ENCODE measurements at places on chromosomes 4 and X.

GRCh38 chrX:136574548-136574947, 42.5 kb downstream of the VGLL1 start:
- no peak for DNase-seq

DNA sequence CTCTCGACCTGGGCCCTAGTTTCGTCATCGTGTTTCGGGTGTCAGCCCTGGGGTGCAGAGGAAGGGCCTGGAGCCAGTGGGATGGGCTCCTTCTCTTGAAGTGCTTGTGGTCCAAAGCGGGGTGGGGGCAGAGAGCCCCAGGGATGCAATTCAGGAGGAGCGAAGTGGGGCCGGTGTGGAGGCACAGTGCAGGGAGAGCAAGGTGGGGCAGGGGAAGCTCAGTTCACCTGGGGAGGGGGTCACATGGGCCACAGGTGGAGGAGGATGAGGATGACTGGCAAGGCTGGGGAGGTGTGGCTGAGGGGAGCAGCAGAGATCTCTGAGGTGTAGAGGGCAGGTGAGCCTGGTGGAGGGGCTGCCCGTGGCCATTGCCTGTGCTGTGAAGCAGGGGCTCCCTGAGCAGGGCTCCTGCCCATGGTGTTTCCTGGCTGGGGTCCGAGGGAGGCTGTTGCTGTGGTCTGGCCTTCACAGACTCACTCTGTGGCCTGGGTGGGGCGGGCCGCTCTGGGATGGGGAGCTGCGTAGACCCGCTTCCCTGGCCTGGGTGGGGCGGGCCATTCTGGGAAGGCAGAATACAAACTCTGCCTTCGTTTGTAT, 6.9 kb downstream of the SORCS2 start:
- peak; percentile 48 for DNase-seq

GRCh38 chr4:109552237-109552636, 7.8 kb upstream of the MCUB start:
- no peak for DNase-seq

DNA sequence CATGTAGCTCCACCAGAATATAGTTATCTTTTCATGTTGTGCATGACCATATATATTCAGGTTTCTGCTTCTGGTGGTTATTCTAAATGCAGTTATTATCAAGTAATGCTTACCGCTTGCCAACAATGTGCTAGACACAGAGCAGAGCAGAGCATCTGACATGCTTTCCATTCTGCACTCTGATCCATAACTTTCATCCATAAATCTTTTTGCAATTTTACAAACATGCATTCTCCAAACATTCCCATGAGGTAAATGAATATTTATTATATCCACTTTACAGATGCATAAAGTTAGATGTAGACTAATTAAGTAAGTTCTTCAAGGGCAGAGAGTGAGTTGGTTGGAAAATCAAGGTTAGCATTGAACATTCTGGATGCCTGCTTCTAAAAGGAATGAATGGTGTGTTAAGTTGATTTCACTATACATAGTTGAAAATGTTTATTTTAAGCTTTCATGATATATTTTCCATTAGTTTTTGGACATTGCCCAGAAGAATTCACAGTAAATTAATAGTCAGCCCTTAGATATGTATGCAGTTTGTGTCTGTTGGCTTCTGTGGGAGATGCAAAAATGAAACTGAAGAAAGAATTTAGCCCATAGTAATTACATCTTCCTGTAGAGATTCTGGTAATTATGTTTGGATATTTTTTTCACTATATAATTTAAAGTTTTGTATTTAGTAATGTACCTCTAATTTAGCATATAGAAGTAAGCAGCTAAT, 867.8 kb downstream of the CCSER1 start:
- DNase-seq: no peak

- DNase-seq: peak; percentile 85
These were observed 442 bp downstream of the NDUFB11 start for GRCh38 chrX:47143894-47144625.

DNA sequence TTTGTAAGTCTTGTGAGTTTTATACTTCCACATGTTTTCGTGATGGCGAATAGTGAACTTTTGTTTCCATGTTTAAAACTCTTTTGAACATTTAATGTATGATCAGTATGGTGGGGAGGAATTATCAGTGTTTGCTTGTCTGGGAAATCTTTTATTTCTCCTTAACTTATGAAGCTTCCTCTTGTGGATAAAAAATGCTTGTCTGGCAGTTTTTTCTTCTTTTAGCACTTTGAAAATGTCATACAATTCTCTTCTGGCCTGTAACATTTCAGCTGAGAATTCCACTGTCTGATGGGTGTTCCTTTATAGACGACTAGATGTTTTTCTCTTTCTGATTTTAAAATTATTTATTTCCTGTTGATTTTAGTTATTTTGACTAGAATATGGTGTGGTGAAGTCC, 576.0 kb downstream of the DACH2 start:
- no peak for DNase-seq

DNA sequence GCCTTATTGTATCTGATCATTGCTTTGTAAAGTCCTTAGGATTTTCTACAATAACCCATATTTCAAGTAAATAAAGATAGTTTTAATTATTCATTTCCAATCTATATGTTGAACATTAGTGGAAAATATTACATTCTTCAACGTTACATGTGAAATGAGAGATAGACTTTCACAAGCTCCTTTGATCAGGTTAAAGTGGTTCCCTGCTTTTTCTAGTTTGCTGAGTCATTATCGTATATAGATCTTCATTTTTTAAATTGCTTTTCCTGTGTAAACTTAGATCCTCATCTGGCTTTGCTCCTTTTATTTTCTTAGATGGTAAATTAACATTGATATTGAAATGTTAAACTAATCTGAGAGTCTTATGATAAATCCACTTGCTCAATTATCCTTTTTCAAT, 599.0 kb downstream of the TRAM1L1 start:
- no peak for DNase-seq

DNA sequence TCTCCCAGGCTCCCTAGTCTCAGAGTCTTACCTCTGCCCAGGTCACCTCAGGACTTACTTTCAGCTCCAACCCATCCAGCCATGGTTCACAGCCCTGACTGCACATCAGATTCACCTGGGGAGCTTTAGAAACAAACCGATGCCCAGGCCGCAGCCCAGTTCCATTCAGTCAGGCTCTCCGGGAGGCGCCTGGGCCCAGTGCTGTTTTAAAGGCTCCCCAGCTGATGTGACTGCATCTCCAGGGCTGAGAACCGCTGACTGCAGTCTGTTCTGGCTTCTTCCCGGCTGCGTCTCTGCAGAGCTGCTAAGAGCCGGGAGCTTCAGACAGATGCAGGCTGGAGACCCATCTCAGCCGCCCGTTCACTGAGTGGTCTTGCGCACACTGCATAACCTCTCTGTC, 44.4 kb upstream of the LGI2 start:
- no peak for DNase-seq

DNA sequence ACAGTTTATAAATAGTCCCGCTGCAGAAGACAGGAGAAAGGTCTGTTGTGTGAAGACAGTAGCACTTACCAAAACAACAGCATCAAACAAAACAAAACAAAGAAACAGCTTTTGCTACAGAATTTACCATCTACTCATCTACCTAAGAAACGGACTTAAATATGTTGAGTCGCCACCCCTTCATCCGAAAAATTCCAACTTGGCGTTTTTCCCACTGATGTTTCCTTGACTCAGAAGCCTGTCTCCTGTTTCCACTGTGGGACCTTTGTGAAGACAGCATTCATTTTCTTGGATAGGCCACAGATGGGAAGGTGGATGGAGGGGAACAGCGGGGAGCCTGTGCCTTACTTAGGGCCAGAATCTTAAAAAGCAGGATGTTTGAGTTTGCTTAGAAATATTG, 1.3 kb upstream of the ITM2A start:
- DNase-seq: no peak

DNA sequence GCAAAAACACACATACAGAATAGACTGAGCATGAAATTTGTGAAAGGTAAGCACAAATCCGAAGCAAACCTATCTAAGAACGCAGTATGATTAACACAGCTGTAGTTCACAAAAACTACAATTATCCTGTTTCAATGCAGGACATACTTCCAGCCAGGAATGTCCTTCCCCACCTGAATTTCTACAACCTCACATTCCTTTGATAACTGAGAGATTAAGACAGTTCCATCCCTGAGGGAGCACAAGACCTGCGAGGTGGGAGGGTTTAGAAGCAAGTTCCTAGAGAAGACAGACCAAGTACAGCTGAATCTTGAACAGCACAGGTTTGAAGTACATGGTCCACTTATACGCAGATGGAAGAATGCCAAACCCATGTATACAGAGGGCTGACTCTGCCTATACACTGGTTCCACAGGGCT, 10.6 kb downstream of the ABCG2 start:
- no peak for DNase-seq

- no peak for DNase-seq
These were observed 15.0 kb upstream of the DUSP9 start for GRCh38 chrX:153631907-153632594.

GRCh38 chr4:55291227-55291640, 54.8 kb upstream of the SRD5A3 start:
- DNase-seq: no peak

DNA sequence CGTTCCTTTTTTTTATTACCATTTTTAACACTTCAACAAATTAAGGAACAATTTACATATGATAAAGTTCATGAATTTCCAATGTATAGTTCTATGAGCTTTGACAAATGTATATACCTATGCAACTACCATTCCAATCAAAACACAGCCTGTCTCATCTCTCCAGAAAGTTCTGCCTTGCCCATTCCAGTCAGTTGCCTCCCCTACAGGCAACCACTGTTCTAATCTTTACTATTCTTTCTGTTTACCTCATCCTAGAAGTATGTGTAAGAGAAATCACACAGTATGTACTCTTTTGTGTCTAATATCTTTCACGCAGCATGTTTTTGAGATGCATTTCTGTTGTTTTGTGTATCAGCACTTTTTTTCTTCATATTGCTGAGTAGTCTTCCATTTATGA, 224.9 kb downstream of the KIT start:
- no peak for DNase-seq

DNA sequence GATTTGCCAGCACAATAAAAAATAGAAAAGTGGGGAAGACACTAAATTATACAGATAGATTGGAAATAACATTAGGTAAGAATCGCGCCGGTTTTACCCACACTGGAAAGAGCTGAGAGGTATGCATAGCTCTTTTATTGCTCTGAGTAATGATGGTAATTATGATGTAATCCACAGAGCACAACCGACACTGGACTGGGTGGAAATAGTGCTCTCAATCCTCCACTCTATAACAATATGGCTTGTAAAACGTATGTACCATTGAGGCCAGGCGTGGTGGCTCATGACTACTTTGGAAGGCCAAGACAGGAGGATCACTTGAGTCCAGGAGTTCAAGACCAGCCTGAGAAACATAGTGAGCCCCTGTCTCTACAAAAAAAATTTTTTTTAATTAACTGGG, 104.3 kb upstream of the RAPGEF2 start:
- no peak for DNase-seq

DNA sequence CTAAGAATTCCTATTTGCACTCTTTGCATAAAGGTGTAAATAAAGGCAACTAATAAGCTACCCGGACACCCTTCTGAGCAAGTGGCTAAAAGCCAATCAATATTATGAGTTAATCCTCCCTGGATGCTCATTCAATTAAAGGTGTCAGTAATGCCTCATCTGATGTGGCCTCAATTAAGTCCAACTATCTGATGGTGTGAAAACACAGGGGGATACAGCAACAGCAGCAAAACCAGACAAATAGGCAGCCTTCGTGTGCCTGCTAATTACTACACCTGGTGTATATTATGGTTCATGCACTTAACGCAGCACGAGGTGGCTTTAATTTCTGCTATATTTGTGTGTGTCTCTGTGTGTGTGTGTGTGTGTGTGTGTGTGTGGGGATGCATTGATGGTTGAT, 244.4 kb downstream of the DCLK2 start:
- no peak for DNase-seq

DNA sequence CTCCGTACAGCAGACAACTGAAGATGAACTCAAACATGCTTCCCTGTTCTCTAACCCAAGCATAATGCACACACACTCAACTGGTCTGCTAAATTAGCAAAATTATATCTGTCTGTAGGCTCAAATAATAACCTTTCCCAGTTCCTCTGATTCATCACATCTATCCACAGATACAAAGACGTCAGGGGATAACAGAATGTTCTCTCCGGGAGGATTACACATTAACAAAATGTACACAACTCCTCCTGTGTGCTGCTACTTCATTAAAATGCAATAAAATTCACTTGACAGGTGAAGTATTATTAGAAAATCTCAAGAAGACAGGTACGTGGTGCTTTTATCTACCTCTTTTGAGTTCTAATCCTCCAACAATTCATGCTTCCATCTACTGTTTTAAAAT, 57.4 kb downstream of the FAT1 start:
- DNase-seq: no peak

All from left hindlimb (tissue), 1 donor.